ENCODE measurements at places on chromosomes 5 and 9. TPM values are rescaled to one million over a fixed set of nuclear protein-coding genes. Genes with fewer than 3 reads are reported as not detected.

The TSSK1B gene
- total RNA-seq = 0.16 TPM

The THBS4 gene
- total RNA-seq = 6.9 TPM

The PAM gene
- 84.1 TPM for total RNA-seq

The EQTN gene
- total RNA-seq = 0.39 TPM

The CCDC183 gene
- total RNA-seq = 0.93 TPM

The FABP6 gene
- 1.5 TPM for total RNA-seq

The KIF12 gene
- not detected for total RNA-seq

The KCNV2 gene
- not detected for total RNA-seq

The PFN3 gene
- not detected for total RNA-seq

The LSM11 gene
- 11.3 TPM for total RNA-seq

The PCDHGB1 gene
- total RNA-seq = 2.8 TPM

The SPARC gene
- 422 TPM for total RNA-seq

The FAM169A gene
- total RNA-seq = 11.6 TPM

The CATSPER3 gene
- total RNA-seq = 0.54 TPM

The PCDHGB5 gene
- total RNA-seq = 1.5 TPM

The TMEM171 gene
- not detected for total RNA-seq

The DMRTA1 gene
- 2.7 TPM for total RNA-seq

The HMGCS1 gene
- total RNA-seq = 529 TPM

The EPB41L4B gene
- total RNA-seq = 1.2 TPM

Data from neural crest cell (in vitro differentiated cells).